ENCODE measurements at places on chromosomes 5 and 9. TPM values are rescaled to one million over a fixed set of nuclear protein-coding genes. Genes with fewer than 3 reads are reported as not detected.

SPINK5 gene
- total RNA-seq: 2.2 TPM

SLC46A2 gene
- total RNA-seq: not detected

OTP gene
- not detected for total RNA-seq

HTR1A gene
- total RNA-seq: not detected

- H3K36me3 ChIP-seq: no peaks in the 10 kb centered on the region
- H3K4me3 ChIP-seq: no peak overlapping the region
- DNase-seq: no peak
- no peak overlapping the region for H3K27ac ChIP-seq
Measured at GRCh38 chr9:3746296-3747275, 220.8 kb upstream of the RFX3 start.

GRCh38 chr5:180873615-180874520 is 12.8 kb upstream of the ZFP62 start:
- DNase-seq: peak; percentile 36
- H3K36me3 ChIP-seq: no peaks in the 10 kb centered on the region
- H3K4me3 ChIP-seq: no peak overlapping the region

DNA sequence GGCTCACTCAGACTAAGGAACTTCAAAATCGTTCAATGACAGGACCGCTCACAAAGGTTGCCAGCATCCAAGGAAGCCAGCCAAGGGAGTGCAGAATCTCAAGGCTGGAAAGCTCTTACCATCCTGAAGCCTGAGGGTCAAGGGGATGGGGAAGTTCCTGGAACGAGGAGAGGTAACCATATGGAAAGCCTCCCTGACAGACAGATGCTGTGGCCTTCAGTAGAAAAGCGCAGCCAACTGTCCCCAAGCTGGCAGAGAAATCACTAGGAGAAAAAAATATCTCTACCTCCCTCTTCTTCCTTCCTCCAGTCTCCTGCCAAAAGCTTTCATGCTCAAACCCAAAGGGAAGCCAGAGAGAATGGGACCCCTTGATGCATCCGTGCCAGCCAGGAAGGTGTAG is 90.5 kb upstream of the RANBP3L start:
- H3K4me3 ChIP-seq: no peak overlapping the region
- DNase-seq: no peak
- no peaks in the 10 kb centered on the region for H3K36me3 ChIP-seq

DNA sequence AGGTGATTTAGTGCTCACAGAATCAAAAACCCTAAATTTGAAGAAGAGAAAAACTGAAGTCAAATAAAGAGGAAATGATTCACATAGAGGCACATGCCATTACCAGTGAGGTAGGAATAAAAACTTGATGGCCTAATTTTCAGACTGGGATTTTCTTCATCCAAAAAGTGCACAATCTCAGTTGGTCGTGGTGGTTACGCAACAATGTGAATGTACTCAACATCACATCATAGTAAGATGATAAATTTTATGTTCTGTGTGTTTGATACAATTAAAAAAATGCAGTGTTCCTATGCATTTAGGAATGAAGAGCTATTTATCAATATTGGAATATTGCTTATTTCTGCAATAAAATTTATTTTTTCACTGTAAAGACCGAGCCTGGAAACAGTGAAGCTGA is 60.7 kb downstream of the SV2C start:
- H3K4me1 ChIP-seq: no peaks in the 10 kb centered on the region
- no peak for DNase-seq
- no peaks in the 10 kb centered on the region for H3K27me3 ChIP-seq
- H3K36me3 ChIP-seq: no peaks in the 10 kb centered on the region
- no peak overlapping the region for H3K4me3 ChIP-seq

DNA sequence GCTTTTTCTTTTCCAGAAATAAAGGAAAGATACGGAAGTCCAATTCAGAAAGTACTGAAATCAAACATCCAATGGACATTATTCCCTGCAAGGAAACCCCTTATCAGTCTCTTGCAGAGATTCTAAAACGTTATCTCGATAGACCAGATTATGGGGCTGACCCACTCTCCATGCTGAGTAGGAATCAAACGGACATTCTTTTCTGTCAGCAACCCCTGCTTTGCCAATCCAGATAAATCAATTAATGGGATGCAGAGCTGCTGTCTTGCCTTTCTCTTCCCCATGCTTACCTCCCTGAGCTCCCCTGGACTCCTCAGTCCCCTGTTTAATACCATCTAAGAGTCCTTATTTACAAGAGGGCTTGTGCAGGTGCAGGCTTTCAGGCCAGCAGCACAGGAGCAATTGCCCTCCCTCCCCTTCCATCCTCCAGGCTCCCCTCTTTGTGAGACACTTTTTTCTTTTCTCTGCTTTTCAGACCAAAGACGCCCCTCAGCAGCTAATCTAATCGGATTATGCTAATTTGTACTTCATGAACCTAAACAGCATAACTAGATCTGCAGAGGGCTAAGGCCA is 14.2 kb downstream of the TAL2 start:
- H3K27me3 ChIP-seq: peaks cover 12% of the 10 kb centered on the region
- DNase-seq: peak; percentile 56
- no peak overlapping the region for H3K27ac ChIP-seq
- no peak overlapping the region for H3K4me3 ChIP-seq
- no peaks in the 10 kb centered on the region for H3K36me3 ChIP-seq

DNA sequence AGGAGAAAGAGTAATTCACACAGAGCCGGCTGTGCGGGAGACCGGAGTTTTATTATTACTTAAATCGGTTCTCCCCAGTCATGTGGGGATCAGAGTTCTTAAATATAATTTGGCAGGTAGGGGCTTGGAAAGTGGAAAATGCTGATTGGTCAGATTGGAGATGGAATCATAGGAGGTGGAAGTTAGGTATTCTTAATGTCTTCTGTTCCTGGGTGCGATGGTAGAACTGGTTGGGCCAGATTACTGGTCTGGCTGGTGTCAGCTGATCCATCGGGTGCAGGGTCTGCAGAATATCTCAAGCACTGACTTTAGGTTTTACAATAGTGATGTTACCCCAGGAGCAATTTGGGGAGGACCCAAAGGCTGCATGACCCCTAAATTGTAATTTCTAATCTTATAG is 4.6 kb upstream of the CERCAM start:
- H3K27me3 ChIP-seq: peaks cover 31% of the 10 kb centered on the region
- peak overlapping the region; percentile 40 for H3K27ac ChIP-seq
- H3K4me1 ChIP-seq: no peaks in the 10 kb centered on the region

- no peaks in the 10 kb centered on the region for H3K27me3 ChIP-seq
- no peak for DNase-seq
- no peak overlapping the region for H3K27ac ChIP-seq
- H3K4me1 ChIP-seq: peaks cover 8% of the 10 kb centered on the region
- H3K4me3 ChIP-seq: no peak overlapping the region
Measured at GRCh38 chr9:120767451-120767850, 25.8 kb downstream of the FBXW2 start.

- H3K4me3 ChIP-seq: no peak overlapping the region
- H3K36me3 ChIP-seq: no peaks in the 10 kb centered on the region
- peaks cover 10% of the 10 kb centered on the region for H3K4me1 ChIP-seq
- DNase-seq: no peak
- H3K27ac ChIP-seq: no peak overlapping the region
- H3K27me3 ChIP-seq: no peaks in the 10 kb centered on the region
Measured at GRCh38 chr9:68983522-68984424, 30.1 kb downstream of the PRKACG start.

GRCh38 chr5:111545031-111545430 is 32.7 kb upstream of the STARD4 start:
- no peaks in the 10 kb centered on the region for H3K4me1 ChIP-seq
- H3K4me3 ChIP-seq: no peak overlapping the region

- no peak overlapping the region for H3K4me3 ChIP-seq
- no peaks in the 10 kb centered on the region for H3K4me1 ChIP-seq
- no peak for DNase-seq
- H3K27me3 ChIP-seq: no peaks in the 10 kb centered on the region
- no peaks in the 10 kb centered on the region for H3K36me3 ChIP-seq
Measured at GRCh38 chr5:96300976-96301375, 132.1 kb downstream of the PCSK1 start.
